ENCODE measurements at places on chromosomes 1 and 21.
A peak's percentile ranks its signal among the peaks of the same experiment; 100 is the strongest.

DNA sequence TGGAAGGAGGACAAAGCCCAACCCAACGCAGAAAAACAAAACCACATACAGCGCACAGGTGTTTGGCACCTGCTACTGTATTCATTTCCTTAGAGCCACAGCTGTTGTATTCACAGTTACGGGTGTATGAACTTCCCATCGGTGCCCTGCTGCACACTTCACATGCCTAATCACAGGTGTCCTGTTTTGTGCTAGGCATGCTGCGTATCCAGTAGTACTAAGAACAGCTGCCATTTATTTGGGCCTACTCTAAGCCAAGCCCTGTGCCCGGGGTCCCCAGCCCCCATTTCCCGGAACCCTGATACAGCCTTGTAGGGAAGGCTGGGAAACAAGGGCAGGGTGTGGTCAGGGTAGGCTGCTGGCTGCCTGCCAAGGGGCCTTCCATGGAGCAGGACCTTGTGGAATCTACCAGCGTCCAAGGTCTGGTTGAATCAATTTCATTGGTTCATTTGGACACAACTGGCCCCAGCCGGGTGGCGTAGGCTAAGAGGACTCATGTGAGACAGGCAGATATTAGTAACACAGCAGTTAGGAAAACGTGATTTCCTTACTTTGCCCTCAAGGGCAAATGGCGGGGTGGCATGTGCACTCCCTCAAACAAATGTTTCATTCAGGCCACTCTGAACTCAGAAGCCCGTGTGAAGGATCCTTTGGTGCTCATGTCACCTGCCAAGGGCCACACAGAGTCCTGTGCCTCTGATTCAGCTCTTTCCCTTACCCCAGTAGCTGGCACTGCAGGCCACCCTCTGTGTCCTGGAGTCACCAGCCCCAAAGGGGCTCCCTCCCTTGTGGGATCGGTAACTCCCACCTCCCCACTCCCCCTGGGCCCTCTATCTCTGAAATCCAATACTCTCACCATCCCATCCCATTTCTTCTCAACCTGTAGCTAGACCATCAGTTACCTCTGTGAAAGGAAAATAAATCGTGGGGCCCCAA is 986 bp upstream of the RNF186 start:
- peak; percentile 34 for DNase-seq

DNA sequence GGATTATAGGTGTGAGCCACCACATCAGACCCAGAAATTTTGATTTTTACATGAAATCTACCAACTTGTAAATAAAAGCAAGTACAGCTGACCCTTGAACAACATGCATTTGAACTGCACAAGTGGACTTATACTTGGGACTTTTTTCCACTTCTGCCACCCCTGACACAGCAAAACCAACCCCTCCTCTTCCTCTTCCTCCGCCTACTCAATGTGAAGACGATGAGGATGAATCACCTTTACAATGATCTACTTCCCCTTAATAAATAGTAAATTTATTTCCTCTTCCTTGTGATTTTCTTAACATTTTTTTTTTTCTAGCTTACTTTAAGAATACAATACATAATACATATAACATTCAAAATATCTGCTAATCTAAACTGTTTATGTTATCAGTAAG is 17.5 kb upstream of the YRDC start:
- DNase-seq = no peak

GRCh38 chr1:113684153-113684541 is 75.1 kb downstream of the PHTF1 start:
- DNase-seq = no peak

- DNase-seq = no peak
Observed at GRCh38 chr1:241622669-241623068, 17.5 kb downstream of the CHML start.

- DNase-seq = no peak
Observed at GRCh38 chr21:43187715-43188114, 18.9 kb downstream of the CRYAA start.

DNA sequence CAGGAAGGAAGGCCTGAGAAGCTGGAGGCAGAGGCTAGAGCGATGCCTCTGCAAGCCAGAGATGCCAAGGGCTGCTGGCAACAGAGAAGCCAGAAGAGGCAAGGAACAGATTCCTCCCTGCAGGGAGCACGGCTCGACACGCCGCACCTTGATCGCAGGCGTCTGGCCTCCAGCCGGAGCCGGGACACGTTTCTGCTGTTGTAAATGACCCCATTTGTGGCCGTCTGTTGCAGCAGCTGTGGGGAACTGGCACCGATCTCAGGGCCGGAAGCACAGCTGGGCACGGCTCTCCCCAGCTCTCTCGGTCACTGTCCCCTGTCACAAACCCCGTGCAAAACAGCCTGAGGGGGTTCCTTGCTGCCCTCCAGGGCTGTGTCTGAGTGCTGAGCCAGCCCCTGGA is 59.6 kb downstream of the SIK1 start:
- DNase-seq = no peak

GRCh38 chr1:51504806-51505525 is 14.1 kb downstream of the EPS15 start:
- no peak for DNase-seq

- no peak for DNase-seq
Observed at GRCh38 chr1:26894263-26894662, 4.2 kb upstream of the GPN2 start.

DNA sequence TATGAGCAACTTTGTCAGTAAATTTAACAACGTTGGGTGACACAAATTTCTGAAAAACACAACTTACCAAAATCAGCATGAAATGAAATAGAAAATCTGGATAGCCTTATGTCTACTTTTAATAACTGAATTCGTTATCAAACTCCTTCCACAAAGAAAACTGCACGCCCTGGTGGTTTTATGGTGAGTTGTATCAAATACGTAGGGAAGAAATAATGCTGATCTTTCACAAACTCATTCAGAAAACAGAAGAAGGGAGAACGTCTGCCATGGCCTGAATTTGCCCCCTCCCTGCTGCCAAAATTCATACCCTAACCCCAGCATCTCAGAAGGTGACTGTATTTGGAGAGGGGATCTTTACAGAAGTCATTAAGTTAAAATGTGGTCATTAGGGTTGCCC is 50.0 kb upstream of the COL18A1 start:
- DNase-seq = no peak

- no peak for DNase-seq
Observed at GRCh38 chr1:193249187-193249586, 62.8 kb upstream of the B3GALT2 start.

- DNase-seq = no peak
Observed at GRCh38 chr1:191696354-191696753, 461.9 kb upstream of the RGS18 start.

DNA sequence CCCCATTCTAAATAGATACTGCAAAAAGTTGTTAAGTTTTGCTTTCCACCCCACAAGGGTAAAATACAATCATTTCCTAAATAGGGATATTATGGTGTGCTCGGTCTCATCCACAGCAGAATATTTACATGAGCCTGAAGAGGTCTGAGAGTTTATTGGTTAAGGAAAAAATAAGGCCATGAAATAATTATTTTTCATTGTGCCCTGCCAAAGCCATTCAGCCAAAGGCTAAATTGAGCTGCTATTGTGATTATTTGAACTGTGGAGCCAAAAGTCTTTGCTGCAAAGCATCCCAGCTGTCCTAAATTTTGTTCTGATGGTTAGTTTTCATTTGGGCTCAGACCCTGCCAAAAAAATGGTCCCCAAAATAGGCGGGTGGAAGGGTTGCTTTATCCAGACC is 298.7 kb upstream of the ESRRG start:
- no peak for DNase-seq

- DNase-seq = no peak
Observed at GRCh38 chr21:14711287-14711686, 165.2 kb upstream of the SAMSN1 start.

GRCh38 chr1:76939817-76940216 is 72.5 kb downstream of the ST6GALNAC5 start:
- DNase-seq = no peak

- no peak for DNase-seq
Observed at GRCh38 chr1:150874455-150875196, 1.8 kb downstream of the ARNT start.

DNA sequence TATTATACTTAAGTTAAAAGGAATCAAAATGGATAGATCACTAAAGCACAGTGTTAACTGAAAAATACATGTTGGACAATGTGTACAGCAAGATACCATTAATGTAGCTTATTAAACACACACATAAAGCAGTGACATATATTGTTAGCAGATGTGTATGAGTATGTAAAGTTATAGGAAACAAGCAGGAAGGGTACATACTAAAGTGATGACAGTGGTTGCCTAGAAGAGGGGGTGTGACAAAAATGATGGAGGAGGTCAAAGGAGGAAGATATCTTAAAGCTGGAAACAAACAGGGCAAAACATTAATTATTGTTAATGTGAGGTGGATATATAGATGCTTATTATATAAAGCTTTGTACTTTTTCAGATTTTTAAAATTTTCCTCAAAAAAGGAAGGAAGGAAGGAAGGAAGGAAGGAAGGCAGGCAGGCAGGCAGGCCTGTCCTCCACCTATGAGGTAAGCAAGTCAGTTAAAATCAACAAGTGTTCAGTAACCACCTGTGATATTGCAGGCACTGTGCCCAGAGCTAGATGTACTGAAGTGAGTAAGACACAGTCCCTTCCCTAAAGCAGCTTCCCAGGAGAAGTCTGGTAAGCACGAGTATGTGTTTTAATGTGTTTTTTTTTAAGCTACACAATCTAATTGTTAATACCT is 252.9 kb upstream of the NR5A2 start:
- DNase-seq = no peak

DNA sequence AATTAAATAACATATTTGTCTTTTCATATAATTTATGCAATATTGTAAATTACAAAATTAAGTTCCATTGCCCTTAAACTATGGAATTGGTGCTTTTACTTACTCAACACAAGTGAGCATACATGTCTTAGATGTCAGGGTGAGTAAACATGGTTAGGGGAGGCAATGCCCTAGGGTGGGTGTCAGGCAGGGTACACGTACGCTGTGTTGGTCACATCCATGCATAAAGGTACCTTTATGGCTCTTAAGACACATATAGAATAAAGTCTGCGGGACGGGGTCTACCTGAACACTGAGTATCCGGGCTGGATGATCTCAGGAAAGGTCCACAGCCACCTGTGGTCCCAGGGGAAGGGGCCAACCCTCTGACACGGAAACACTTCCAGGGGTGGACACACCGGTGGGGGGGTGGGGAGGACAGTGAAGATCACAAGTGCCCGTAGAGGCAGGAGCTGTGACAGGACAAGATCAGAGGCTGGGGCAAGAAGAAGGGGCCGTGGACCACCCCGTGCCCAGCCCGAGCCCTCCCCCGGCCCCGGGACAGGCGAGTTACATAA is 720 bp downstream of the LIN9 start:
- no peak for DNase-seq

GRCh38 chr1:196271212-196271947 is 336.9 kb downstream of the KCNT2 start:
- no peak for DNase-seq

GRCh38 chr1:43177691-43178090 is 5.6 kb downstream of the CFAP57 start:
- no peak for DNase-seq

- DNase-seq = no peak
Observed at GRCh38 chr1:36118447-36119204, 6.4 kb downstream of the COL8A2 start.
